Central memory CD4-positive, alpha-beta T cell (primary cell): ENCODE measurements at places on chromosomes 6 and 20.

GRCh38 chr6:112831022-112831421 is 483.9 kb downstream of the RFPL4B start:
- DNase-seq = no peak

- DNase-seq = no peak
These were observed 75.7 kb downstream of the BMP7 start for GRCh38 chr20:57190536-57191264.

DNA sequence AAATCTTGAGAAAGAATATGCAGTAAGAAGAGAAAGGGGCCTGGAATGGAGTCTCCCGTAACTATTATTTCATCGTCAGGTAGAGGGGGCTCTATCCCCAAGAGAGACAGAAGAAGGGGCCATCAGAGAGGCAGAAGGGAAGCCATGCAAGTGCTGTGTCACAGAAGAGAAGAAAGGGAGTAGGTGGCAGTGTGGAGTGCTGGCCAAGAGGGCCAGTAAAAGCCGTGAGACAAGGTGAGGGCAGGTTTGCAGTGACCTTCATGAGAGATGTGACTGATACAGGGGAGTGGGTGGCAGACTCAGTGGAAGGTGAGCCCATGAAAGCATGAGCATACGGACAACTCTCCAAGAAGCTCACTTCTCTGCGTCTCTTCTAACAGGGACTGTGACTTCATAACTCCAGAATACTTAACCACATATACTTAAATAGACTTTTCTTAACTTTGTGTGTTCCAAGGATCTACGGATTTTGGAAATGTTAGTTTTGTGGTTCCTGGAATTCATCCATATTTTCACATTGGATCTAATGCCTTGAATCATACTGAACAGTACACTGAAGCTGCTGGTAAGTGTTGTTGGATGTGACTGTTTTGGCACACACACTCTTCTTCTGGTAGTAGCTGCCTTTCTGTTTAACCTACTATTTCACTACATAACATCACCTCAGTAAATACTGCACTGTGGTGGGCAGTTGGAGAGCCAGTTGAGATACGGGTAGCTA is 15.6 kb downstream of the PM20D2 start:
- DNase-seq = no peak

DNA sequence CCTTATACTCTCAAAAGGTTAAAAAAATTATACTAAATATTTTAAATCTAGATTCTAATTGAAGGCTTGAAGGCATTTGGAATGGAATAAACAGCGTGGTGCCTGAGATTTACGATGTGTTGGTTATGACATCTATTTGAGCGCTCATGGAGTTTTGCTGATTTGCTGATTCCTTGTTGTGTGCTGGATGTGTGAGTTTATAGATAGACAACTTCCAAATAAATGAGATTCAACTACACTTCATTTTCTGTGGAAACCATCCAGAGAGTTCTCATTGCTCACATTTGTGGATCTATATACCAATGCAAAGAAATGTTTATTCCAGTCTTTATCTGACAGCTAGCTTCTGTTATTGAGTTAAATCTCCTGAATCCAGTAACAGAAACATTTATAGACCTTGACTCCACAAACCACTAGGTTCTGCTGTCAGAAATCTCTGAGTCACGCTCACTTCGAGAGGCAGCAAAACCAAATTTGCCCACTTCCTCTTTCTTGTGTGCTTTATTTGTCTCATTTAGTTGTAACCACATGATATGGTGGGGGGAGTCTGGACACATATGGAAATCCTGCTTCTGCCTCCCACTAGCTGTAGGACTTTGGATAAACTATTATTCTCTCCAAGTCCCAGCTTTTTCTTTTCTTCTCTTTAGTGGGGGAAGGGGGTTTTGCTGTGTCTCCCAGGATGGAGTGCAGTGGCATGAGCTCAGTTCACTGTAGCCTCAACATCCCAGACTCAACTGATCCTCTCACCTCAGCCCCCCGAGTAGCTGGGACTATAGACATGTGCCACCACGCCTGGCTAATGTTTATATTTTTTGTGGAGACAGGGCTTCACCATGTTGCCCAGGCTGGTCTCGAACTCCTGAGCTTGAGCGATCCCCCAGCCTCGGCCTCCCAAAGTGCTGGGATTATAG is 54.5 kb downstream of the IPCEF1 start:
- DNase-seq = no peak
